ENCODE measurements at places on chromosomes 1 and 21.

DNA sequence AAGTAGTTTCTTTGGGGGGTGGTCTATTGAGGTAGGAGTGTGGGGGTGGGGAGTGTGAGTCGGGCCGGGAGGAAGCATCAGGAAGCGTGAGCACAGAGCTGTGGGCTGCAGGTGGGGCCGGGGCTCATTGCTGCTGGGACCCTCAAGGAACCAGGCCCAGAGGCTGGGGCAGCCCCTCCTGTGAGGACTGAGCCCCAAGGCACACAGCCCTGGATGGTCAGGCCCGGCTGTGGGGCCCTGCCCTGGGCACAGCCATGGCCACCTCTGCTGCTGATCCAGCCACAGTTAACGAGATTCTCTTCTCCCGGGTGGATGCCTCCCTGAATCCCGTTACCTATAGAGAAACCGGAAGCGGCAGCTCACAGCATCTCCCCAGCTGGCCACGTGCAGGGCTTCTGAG, 22.9 kb upstream of the SUMO3 start:
- DNase-seq: no peak

DNA sequence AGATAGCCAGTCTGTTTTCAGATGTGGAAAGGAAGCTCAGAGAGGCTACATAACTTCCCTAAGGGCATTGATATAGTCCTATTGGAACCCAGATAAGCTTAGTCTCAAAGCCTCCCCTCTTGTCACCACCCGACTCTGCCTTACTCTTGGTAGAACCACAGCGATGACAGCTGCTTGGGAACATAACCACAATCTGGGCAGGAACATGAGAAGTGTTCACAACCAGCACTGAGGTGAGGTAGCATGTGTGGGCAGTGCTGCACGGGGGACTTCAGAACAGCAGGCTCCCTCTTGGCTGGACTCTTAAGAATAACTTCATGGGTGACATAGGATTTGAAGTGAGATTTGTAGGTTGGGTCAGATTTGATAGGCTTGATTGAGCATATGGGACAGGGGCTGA, 9.3 kb upstream of the S100A10 start:
- DNase-seq: no peak

GRCh38 chr1:204358605-204359004, 1.1 kb downstream of the PLEKHA6 start:
- DNase-seq: no peak

DNA sequence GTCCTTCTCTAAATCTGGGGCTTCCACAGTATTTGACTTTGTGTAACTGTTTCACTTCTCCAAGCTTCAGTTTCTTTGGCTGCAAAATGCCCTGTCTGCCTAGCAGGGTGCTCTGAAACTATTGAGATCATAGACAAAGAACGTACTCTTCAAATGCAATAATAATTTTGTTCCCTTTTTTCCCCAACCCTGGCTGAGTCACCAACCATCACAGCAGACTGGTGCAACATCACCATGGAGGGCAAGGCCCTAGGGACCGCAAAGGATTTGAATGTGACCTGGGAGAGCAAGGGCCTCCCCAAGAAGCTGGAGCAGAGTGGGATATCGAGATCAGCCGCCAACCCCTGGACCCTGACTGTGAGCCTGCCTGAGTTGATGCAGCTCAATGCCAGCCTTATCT, 115.0 kb downstream of the FCRL5 start:
- DNase-seq: no peak

DNA sequence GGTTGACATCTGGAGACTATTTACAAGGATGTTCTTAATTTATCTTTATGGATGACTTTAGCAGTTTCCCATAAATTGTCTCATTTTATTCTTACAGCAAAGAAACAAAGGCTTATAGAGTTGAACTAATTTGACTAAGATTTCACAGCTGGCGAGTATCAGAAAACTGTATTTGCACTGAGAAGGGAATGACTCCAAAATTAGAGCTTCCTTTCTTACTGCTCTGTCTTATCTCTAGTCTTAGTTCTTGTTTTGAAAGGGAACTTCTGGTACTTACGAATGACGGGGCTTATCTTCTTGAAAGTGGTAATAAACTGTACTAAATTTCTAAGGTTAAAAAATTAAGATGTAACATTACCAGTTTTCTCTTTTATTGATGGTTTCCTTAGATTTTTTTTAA, 13.6 kb downstream of the CNST start:
- no peak for DNase-seq

DNA sequence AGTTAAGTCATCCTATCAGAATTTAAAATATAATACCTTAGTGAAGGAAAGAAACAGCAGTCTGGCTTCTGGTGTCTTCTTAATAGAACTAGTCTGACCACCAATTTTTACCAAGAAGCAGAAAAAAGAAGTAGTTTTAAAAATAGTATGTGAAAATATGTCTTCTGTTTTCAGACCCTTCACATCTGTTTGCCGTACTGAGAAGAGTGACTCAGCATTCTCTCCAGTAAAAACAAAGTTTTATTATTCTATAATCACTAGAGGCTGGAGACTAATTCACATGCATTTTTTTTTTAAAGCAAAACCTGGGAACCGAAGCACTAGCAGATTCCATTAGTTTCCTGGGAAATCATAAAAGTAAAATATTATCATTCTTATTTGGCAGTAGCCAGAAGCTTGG, 163.8 kb downstream of the COL24A1 start:
- peak; percentile 79 for DNase-seq

DNA sequence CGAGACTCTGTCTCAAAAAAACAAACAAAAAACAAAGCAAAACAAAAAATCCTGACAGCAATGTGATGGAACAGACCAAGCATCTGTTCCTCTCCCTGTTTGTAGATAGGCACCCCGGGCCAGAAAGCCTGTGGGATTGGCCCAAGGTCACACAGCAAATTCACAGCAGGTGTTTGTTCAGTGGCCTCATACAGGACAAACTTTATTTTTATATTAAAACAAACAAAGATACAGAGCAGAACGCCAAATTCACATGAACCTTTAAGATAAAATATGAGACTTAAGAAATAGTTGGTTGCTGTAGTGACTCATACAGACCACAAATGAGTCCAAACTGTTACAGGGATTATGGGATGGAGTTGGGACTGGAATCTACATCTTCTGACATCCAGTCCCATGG, 2.3 kb upstream of the CELA2A start:
- DNase-seq: peak; percentile 64

- DNase-seq: no peak
Measured at GRCh38 chr1:38715415-38715814, 144.2 kb downstream of the RRAGC start.

GRCh38 chr1:19186001-19186400, 24.1 kb downstream of the UBR4 start:
- no peak for DNase-seq

- DNase-seq: no peak
Measured at GRCh38 chr1:222787729-222788128, 27.1 kb upstream of the DISP1 start.

GRCh38 chr1:206464456-206464964, 5.8 kb upstream of the IKBKE start:
- peak; percentile 74 for DNase-seq

DNA sequence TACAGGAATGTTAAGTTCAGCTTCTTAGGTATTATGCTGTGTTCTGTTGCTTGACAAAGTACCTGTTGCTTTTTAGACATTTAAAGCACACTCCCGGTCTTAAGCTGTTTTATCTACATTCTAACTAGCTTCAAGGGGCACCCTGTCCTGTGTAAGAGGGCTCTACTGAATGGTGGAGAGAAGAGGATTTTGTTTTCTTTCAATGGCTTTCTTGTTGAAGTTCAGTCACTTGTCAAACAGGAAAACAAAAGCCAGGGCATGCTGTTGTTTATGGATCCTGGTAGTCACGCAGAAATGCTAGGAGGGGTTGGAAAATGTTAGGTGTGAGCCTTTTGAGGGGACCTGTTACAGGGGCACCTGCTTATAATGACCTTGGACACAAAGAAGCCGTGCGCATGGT, 30.7 kb downstream of the PGM1 start:
- no peak for DNase-seq

DNA sequence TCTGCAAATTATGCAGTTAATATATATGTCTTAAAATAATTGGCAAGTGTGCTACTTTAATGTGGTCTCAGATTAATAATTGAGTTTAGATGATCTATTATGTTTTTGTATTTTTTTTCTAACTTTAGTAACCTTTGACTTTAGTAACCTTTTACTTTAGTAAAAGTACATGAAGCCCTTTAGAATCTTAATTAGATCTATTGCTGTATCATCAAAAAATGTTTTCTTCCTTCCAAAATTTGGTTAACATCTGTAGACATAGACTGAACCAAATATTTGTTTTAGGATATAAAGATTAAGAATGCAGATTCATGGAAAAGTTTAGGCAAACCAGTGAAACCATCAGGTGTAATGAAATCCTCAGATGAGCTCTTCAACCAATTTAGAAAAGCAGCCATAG, 25.7 kb upstream of the EPHX4 start:
- no peak for DNase-seq
